Left lobe of liver (tissue), 2 donors: ENCODE measurements at places on chromosomes 1 and 21.

DNA sequence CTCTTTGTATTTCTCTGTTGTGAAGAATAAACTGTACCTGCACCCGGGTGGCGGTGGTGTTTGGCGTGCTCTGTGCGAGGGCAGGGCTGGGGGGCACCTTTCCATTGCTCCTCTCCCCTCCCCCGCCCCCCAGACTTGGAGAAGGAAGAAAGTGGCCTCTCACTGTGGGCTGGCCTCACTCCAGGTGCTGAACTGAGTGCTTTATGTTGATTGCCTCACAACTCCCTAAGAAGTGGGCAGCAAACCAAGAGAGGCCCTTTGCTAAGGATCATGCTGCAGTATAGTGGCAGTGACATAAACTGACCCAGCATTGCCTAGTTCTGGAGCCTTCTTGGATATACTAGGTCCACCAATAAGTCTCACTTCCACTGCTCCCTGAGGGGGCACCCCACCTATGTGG lies 20.2 kb downstream of the A3GALT2 start:
- DNase-seq: no peak

DNA sequence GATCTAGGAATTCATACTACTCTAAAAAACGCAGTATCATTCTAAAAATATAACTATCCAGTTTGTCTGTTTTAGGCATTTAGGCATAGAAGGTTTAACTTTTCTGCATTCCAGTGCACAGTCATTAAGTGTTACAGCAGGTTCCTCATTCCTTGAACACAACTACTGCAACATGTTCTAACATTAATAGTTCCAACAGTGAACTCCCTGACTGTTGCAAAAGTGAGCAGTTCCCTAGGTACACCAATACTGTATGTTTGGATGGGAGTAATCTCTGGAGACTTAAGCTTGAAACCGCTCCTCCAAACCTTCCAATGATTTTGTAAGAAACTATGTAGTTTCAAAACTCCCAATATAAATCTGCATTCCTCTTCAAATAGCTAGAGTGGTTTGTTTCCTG lies 46.2 kb downstream of the UCHL5 start:
- no peak for DNase-seq

DNA sequence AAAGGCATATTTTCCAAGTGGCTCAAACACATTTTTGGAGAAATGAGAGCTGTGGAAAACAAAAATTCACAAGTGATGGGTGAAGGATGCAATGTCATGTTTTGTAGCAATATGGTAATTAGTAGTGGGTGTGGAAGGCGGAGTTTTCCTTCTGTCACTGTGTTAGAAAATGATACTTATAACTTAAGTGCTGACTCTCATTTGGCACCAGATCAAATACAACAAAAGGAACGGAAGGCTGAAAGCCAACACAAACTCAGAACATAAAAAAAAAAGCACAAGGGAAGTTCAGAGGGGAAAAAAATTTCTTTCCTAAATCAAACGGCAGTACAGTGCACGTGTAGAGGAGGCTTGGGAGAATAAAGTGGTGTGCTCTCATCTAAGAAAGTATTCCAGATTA lies at the start of gene TNFSF18:
Gene TNFSF18 (minus strand): TSS at position 77 of the 400 bp plus-strand sequence. CDS start 45 bp downstream, at position 32.
- no peak for DNase-seq

GRCh38 chr1:222387007-222387814 lies 160.7 kb downstream of the HHIPL2 start:
- DNase-seq: no peak

DNA sequence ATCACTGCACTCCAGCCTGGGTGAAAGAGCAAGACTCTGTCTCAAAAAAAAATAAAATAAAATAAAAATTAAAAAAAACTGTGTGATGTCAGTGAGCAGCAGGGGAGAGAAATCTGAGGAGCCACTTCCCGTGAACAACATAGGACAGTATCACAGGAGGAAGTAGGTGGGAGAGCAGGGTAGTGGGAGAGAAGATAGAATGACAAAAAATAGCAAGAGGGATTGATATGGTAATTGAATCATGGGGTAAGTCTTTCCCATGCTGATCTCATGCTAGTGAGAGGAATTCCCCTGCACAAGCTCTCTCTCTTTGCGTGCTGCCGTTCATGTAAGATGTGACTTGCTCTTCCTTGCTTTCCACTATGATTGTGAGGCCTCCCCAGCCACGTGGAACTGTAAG lies 81.6 kb upstream of the PBX1 start:
- DNase-seq: no peak

- DNase-seq: no peak
Observed at GRCh38 chr21:16821588-16821987, 691.3 kb upstream of the CXADR start.

DNA sequence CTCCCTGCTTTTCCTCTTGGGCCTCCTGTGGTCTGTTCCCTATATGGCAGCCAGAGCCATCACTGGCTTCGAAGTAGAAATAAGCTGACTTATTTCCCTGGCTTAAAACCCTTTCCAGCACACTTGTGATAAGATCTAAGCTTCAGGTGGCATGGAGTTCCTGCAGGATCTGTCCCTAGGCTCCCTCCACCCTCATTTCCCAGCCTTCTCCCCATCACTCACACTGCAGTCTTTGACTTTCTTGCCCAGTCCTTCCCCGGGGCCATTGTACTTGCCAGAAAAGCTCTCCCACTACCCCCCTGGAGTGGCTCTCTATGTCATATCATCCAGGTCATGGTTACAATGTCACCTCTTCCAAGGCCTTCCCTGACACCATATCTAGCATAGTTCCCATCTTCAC lies 55.8 kb downstream of the KCNJ6 start:
- DNase-seq: no peak

GRCh38 chr1:234909851-234910250 lies 218.8 kb downstream of the TOMM20 start:
- DNase-seq: no peak

DNA sequence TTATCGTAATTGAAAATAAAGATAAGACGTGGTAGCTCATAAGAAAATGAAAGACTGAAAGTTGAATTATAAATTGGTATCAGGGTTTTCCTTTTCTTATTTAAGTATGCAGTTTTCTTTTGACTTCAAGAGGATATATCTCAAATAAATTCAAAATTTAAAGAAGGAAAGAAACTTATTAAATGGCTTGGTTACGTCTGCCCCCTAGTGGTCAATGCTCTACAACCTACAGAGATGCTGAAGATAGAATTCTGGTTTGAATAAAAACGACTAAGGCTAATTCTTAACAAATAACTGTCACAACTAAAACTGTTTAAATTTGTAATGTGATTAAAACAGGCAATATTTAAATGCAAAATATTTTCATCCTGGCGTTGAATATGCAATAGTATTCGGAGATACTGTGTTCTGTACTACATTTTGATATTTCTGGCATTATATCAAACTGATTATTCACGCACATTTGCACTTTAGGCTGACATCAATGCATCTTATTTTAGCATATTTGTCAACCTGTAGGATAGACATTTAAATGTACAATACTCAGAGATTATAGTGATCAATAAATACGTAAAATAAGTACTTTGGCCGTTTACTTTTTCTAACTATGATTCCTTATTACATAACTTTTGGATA lies 26.8 kb downstream of the IFI44 start:
- no peak for DNase-seq

- no peak for DNase-seq
Observed at GRCh38 chr1:235206533-235207208, 45.6 kb upstream of the RBM34 start.

- DNase-seq: no peak
Observed at GRCh38 chr1:221719987-221720386, 21.9 kb downstream of the DUSP10 start.

- no peak for DNase-seq
Observed at GRCh38 chr1:69485616-69486015, 82.1 kb upstream of the LRRC7 start.

DNA sequence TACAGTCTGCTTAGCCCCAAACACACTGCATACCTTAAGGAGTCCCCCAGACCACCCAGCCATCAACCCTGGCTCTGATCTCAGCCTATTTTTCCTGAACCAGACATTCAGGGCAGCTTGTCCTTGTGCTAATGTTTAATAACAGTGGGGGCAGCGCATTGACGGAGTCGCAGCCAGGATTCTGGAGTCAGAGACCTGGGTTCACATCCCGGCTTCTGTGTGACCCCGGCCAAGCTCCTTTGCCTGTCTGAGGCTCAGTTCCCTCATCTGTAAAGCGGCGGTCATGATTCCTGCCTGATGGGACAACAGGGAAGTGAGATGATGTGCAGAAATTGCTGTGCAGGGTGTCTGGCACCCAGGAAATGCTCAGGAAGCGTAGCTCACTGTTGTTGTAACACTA lies 63.1 kb downstream of the MATN1 start:
- DNase-seq: no peak

GRCh38 chr21:29920938-29921337 lies 18.9 kb downstream of the GRIK1 start:
- DNase-seq: no peak

DNA sequence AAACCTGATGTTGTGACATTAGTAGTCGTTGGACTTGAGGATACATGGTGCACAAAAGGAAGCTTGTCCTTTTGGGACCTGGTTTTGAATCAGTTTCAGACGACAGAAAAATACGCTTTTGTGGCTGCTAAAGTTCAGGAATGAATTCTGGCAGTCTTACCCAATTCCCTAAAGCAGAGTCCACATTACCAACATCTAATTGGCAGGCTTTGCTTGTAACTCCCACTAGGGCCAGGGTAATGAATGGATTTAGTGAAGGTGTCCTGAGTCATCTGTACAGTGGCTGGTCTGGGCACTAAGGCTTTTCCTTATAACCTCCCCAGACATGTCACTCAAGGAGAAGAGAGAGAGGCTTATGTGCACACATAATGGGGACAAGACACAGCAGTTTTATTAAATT lies 66.2 kb upstream of the RNPC3 start:
- no peak for DNase-seq

DNA sequence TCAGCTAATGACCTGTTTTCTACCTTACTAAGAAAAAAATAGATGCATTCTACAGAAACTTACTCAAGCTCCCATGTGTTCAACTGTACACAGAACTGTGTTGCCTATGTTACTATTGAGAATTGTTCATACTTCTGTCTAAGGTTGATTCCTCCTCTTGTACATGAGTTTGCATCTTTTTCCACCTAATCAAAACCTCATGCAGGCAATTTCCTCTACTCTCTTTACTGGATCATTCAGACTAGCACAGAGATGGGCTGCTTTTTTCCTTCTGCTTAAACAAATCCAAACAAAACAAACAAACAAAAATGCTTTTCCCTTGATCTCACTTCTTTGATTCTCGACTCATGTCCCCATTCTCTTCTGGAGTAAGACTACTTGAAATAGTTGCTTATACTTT lies 58.8 kb upstream of the PTGFR start:
- DNase-seq: no peak

GRCh38 chr21:43849532-43850299 lies 15.3 kb upstream of the AGPAT3 start:
- DNase-seq: no peak

GRCh38 chr1:44934791-44935190 lies 51.6 kb downstream of the EIF2B3 start:
- DNase-seq: no peak

DNA sequence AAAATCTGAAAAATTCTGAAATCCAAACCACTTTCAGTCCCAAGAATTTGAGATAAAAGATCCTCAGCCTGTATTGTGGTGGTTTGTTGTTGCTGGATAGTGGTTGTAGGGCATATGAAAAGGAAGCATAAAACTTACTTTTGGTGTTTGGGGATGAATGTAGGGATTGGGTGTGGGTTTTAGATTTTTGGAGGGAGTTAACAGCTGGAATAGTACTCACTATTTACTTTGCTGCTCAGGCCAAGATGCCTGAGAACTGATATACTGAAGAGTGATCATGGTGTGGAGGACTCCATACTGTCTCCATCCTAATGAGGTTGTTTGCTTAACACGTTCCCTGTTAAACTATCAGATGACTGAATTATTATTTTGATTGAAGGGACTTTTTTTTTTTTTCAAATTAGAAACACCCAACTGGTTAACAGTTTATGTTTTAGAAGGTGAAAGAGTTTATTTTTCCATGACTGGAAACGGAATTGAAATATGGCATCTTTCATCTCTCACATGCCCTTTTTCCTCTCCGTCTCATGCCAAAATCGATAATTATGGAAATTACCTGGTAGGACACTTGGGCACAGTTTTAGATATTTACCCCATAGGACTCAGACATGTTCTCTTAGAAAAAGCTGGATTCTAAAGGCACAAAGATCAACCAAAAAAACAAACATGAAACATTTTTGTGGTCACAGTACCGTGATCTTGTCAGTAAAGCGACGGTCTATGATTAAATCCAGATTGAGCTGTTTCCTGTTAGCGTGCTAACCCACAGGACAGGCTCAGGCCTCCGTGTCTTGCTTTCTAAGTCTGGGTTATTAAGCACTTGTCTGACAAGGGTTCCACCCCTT lies 37.3 kb downstream of the RGL1 start:
- no peak for DNase-seq

DNA sequence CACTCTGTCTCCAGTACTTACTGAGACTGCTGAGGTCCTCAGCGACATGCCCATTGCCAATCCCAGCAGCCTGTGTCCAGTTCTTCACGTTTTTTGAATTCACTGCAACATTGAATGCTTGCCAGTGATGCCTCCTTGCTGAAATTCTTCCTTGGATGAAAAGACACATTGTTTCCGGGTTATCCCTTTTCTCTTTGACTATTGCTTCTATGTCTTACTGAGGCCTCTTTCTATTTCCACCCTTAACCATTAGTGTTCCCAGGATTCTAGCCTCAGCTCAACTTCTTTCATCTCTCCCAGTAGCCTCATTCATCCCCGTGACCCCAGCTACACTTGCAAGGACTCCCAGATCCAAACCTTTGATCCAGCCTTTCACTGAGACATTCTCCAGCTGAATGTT lies 46.5 kb upstream of the KIF26B start:
- no peak for DNase-seq

- DNase-seq: no peak
Observed at GRCh38 chr1:88595355-88596002, 88.6 kb upstream of the PKN2 start.

DNA sequence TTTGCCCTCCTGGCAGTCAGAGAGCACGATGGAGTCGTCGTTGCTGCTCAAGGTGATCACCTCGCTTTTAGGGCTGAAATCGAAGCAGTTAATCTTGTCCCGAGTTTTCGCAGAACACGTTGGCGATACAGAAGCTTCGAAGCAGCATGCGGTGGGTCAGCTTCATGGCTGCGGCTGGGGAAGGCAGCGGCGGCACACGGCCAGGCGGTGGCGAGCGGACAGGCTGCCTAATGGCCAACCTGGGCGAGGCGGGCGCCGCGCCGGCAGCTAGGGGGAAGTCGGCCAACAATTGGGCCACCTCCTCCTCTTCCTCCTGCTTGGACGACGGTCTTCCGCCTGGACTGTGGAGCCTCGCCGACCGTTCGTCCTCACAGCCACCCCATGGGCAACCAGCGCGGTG lies 34.8 kb downstream of the CDC7 start:
- no peak for DNase-seq

GRCh38 chr21:45190013-45190412 lies 97.7 kb downstream of the POFUT2 start:
- no peak for DNase-seq
